T47D (cell line): ENCODE measurements at places on chromosomes 3 and 15.

DNA sequence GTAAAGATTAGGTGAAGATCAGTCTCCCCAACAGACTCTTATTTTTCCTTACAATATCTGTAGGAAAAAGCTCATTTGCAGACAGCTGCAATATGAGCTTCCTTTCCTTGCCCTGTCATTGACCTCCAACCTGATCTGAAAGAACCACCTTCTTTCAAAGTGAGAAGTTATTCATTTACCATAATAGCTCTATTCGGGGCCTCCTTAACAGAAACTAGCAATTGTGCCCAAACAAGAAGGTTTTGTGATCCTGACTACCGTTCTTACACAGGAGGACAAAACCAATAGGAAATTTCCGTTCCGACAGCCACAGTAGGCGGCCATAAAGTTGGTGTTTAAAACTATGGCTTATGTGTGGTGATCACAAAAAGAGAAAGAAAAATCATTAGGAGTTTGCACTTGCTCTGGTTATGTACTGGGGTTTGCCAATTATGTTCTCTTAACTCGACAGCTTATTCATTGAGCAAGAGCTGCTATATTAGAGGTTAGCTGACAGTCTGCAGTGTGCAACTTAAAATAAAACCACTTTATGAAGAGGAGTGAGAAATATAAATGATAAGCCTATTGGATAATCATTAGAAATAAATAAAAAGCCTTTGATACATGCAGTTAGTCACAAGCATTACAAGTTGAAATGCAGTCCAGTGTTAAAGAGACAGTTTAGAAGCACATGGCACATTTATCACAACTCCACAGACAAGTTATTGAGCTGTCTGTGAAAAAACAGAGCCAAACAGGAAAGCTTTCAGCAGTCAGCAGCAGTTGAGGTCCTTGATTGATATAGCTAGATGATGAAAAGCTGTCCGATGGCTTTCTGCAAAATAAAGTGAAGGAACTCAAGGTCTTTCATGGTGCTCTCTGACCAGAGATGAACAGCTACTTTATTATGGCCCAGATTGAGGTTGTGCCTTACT, 199.8 kb downstream of the WDR72 start:
- DNase-seq = no peak

- DNase-seq = no peak
These were observed 49.4 kb upstream of the CCDC174 start for GRCh38 chr3:14602006-14602803.

GRCh38 chr3:195763076-195763830, 42.5 kb downstream of the MUC20 start:
- DNase-seq = no peak

GRCh38 chr3:156455839-156456238, 99.1 kb downstream of the SSR3 start:
- DNase-seq = no peak

DNA sequence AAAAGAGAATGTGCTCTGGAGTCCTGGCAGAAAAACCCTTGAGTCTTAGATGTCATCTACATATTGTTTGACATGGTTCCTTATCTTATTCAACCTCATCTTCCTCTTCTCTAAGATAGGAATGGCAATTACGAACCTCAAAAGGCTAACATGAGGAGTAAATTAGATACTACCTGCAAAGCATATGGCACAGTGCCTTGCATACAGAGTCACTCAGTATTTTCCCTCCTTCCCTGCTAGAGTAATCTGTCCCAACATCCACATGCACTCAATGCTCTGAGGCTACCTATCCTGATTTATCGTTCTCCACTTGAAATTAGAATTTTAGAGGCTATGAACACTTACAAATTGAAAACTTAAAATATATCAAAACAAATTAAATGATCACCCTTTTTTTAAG, 386.7 kb downstream of the RSL24D1 start:
- DNase-seq = no peak
